ENCODE measurements at places on chromosomes 1 and 21. TPM values are rescaled to one million over a fixed set of nuclear protein-coding genes. Genes with fewer than 3 reads are reported as not detected.

C1orf105 gene
- not detected for total RNA-seq

PTPN22 gene
- 0.36 TPM for total RNA-seq

DNA sequence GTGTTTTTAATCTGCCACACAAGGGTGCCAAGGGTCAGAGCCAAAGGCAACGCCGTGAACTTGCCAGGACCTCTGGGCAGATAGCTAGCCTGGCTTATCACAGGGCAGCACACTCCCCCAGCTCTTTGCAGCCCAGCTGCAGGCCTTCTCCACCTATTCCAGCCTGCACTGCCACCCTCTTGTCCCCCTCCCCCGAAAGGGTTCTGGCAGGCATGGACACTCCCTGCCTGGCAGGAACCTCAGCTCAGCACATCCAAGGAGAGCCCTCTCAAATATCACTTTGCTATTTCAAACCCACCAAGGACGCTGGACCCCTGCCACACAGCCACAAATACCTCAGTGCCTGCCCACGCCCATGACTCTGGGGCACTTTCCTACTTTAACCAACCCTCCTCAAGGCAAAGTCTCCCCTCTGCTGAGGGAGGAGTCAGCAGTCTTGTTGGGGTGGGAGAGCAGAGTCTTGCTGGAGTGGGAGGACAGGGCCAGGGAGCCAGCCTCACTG is 9.1 kb downstream of the SSBP3 start:
- no peak for DNase-seq

DNA sequence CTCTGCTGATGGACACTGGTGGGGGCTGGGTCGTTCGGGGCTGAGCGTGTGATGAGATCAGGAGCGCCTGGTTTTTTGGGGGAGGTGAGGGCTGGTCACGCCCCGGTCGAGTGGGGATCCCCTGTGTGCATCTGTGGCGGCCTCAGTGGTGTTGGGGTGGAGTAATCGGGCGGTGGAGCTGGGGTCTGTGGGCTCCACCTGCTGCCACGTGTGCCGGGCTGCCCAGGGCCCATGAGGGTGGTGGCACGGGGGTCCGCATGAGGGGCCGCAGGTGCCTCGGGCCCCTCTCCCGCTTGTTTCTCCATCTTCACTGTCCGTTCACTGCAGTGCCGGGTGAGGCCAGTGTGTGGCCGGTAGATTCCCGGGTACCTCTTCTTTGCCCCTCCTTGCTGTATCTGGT is 17.2 kb downstream of the PRKCZ start:
- no peak for DNase-seq

DNA sequence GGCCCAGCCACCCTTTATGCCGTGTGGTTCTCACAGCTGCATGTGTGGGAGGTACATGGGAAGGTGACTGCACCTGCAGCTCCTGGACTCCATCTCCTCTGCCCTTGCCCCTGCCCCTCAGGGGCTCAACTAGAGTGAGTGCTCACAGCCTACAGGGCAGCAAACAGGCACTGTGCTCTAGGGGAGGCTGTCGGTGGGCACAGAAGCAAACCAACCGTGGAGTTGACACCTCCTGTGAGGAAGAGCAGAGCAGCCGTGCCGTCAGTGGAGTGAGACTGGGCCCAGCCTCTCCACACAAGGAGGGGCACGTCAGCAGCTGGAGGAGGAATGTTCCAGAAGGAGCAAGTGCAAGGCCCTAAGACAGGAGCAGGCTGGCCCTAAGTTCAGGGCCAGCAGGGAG is 32.7 kb downstream of the BMP8A start:
- no peak for DNase-seq

DNA sequence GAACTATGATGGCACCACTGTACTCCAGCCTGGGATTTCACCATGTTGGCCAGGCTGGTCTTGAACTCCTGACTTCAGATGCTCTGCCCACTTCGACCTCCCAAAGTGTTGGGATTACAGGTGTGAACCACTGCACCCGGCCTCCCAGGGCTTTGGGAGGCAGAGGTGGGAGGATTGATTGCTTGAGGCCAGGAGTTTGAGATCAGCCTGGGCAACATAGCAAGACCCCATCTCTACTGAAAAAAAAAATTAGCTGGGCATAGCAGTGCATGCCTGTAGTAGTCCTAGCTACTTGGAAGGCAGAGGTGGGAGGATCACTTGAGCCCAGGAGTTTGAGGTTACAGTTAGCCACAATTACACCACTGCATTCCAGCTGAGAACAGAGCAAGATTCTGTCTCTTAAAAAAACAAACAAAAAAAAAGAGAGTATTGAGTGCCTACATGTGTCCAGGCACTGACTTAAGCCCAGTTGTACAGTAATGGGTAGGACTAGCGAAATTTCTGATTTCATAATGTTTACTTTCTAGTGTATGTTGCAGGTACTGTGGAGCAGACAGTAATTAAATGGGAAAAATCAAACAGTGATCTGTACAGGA is 4.2 kb downstream of the MANEAL start:
- DNase-seq, result no peak

DNA sequence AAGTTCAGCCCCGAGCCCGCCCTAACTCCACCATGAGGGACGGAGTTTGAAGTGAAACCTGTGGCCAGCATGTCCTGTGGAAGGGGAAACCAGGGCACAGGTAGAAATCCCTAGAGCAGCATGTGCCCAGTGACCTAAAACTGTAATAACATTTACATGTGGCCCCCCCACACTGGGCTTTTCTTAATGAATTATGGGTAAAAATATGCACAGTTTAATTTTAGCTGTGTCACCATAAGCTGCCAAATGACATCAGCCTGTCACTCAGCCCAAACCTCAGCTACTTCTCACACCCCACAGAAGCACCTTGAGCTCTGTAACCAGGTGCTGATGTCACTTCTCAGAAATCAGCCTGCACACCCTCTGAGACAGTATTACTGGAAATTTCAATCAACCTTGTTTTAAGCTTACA is 50.0 kb upstream of the SLC19A1 start:
- DNase-seq, result peak; percentile 60

All from cerebellum (tissue), 4 donors.